ENCODE measurements at places on chromosomes 12 and 14. TPM values are rescaled to one million over a fixed set of nuclear protein-coding genes. Genes with fewer than 3 reads are reported as not detected.

DNA sequence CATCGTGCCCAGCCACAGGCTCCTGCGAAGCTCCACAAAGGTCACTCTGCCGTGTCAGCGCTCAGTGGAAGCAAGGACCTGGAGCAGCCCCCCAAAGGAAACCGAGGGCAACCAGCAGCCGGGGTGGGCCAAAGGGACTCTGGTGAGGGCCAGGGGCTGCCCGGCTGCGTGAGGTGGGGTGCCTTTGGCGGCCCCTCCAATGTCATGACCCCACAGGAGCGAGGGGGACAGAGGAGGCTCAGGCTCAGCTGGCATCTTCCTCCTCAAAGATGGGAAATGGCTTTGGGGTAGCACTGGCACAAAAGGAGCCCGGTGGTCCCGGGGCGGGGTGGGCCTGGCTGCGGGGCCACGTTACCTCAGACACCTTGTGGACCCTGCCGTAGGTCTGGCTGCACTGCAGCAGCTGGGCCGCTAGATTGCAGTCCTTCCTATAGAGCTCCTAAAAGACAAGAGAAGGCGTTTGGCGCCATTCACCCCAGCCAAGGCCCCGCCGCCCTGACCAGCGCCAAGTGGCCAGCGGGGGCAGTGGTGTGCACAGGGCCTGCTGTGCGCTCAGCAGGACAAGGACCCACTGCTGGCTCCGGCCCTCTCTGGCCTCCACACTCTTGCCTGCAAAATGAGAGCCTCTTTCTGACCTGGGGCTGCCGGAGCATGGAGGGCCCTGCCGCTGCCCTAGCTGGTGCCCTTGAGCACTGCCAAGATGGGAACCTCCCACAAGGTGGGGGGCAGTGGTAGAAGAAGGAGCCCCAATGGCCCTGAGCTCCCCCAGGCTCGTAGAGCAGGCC, 46.9 kb downstream of the BEGAIN start:
- DNase-seq = no peak

SHMT2 gene
- 150 TPM for polyA plus RNA-seq

DNA sequence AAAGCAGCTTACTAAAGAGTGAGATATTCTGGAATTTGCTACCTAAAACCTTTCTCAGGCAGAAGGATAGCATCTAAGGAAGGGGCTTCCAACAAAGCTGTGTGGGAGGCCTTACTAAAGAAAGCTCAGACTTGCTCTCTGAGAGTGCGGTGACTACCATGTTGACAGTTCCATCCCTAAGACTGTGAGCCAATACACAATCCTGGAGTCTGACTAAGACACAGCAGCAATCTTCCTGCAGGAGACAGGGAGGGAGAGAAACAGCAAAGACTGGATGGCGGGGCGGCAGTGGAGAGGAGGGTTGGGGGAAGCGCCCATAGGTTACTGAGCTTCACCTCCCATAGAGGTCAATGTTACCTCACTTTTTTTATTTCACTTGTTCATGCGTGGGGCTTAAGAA, 70.9 kb downstream of the KITLG start:
- no peak for DNase-seq

DNA sequence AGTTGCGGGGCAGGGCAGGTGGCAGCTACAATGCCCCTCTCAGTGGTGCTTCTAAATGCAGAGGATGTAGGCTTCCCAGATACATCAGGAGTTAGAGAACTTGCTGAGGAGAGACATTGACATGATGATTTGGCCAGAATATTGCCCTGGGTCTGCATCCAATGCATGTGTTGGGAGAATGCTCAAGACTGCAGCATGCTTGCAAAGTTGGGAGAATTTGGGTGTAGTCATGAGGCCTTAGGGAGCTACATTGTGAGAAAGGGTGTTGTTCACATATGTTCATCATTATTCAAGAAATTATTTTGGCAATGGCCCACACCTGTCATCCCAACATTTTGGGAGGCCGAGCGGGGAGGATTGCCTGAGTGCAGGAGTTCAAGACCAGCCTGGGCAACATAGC, 149.9 kb downstream of the SAMD4A start:
- DNase-seq = no peak

DNA sequence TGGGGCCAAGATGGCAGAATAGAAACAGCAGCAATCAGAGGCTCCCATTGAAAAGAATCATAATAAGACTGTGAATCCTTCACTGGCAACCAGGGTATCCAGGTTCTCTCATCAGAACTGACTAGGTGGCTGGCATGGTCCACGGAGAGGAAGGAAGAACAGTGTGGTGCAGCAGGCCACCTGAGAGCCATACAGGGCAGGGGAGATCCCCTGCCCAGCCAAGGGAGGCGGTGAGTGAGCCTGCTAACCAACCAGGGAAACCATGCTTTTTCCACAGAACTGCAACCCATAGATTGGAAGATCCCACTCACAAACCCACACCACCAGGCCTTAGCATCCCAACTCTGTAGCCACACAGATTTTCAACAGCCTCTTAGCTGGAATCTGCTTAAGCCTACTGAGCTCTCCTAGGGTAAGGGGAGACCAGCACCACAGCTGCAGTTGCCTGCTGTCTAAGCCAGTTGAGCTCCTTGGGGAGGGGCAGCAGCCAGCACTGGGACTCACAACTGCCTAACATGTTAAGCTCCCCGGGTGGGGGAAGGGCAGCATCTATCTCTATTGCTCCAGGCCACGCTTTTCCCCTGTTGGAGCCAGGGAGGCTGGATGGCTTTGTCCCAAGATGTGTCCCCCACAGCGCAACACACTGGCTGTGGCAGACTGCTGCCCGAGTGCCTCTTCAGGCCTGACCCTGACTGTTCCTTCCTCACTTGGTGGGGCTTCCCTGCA, 342.6 kb upstream of the CCDC196 start:
- no peak for DNase-seq

TAS2R43 gene
- polyA plus RNA-seq = not detected

GRCh38 chr12:88437226-88437625, 143.0 kb downstream of the KITLG start:
- no peak for DNase-seq

KDM5A gene
- polyA plus RNA-seq = 22.5 TPM

GRCh38 chr12:117936722-117937484, 31.9 kb downstream of the KSR2 start:
- no peak for DNase-seq

- DNase-seq = no peak
These were observed 259.4 kb downstream of the PRKD1 start for GRCh38 chr14:29668201-29668600.

- no peak for DNase-seq
These were observed 48.5 kb downstream of the WDR20 start for GRCh38 chr14:102188187-102188586.

SERPINA5 gene
- polyA plus RNA-seq = 0.95 TPM

- DNase-seq = no peak
These were observed 9.0 kb upstream of the SYNE2 start for GRCh38 chr14:63843796-63844195.

DNA sequence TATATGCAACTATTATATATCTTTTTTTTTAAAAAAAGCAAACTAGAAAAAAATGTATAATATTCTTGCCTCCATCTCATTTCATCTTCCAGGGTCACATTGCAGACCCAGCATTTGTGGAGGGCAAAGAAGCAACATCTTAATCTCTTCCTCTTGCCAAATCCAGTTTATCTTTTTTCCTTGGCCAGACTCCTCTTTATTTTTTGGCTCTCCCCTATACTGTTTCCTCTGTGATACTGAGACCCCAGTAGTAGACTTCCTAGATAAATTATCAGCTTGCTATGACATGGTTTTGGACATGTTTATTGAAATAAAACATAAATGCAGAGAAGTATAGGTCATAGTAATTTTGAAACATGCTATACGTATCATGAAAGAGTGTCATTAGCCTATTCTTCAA, 303.8 kb upstream of the DDHD1 start:
- no peak for DNase-seq

DNA sequence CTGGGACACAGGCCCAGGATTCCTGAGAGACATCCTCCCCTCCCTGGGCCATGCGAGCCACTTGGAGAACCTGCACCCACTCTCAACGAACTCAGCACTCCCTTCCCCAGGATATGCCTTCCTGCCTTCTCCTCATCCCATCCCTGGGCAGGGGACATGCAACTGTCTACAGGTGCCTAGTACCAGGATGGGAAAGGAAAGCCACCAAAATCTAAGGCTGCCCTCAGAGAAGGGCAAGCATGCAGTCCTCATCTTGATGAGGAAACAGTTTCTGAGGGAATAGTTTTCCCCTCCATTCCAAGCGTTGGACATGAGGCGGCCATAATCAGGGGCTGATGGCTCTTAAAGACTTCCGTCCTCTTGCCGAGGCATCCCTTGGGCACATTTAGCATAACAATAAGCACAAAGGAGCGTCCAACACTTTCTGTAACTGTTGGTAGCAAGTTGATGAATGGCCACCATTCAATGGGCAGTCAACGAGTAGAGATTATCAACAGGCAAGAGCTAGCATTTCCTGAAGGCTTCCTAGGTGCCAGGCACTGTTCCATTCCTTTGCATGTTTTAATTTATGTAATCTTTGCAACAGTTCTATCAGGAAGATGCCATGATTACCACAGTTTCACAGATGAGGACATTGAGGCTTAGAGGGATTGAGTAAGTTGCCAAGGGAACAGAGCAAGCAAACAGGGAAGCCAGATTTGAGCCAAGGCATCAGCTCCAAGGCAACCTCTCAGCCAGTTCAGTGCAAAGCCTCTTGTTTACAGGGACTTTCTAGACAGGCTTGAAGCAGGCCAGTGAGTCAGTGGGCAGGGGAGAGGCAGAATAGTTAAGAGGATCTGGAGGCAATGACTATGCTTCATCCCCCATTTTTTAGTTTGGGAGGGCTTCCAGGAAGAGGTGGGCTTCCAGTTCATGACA, 105.1 kb downstream of the SINHCAF start:
- DNase-seq = peak; percentile 25

GRCh38 chr14:90191585-90191984, 64.8 kb upstream of the PSMC1 start:
- DNase-seq = no peak

- no peak for DNase-seq
These were observed 11.7 kb downstream of the TULP3 start for GRCh38 chr12:2902272-2902880.

TTC6 gene
- polyA plus RNA-seq = 0.41 TPM

DNA sequence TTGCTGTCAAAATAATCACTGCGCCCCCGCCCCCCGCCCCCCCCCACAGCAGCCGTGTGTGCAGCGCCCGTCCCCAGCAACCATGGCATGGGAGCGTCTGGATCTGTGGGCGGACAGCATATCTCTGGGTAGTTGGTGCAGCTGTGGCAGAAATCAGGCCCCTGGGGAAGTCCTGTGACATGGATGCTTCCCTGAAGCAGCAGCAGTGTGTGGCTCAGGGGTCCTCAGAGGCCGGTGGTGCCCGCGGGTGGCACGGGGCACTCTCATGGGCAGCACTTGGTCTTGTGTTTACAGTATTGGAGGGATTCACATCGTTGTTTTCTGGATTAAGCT, 19.2 kb downstream of the XRCC3 start:
- DNase-seq = no peak

MORN3 gene
- 0.28 TPM for polyA plus RNA-seq

- DNase-seq = no peak
These were observed 25.2 kb downstream of the DDX51 start for GRCh38 chr12:132118876-132119275.

- no peak for DNase-seq
These were observed 65.9 kb downstream of the RERG start for GRCh38 chr12:15155271-15155670.

ZCRB1 gene
- 65.9 TPM for polyA plus RNA-seq

NINJ2 gene
- 0.70 TPM for polyA plus RNA-seq

DNA sequence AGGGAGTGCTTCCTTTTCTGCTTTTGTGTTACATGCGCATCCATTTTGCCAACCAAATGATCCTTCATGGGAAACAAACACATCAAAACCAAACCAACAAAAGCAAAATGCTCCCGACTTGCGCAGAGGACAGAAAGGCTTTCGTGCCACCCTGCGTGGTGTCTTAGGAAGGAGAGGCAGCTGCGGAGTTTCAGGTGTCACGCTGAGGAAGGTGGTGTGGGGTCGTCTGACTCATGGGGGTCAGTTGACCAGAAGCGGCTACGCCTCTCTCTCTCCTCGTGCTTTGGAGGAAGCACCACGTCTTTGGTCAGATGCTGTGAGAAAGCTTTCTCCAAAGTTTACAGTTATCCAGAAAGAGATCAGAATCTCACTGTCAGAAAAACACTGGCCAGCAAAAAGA, 7.9 kb downstream of the EMP1 start:
- no peak for DNase-seq

DNA sequence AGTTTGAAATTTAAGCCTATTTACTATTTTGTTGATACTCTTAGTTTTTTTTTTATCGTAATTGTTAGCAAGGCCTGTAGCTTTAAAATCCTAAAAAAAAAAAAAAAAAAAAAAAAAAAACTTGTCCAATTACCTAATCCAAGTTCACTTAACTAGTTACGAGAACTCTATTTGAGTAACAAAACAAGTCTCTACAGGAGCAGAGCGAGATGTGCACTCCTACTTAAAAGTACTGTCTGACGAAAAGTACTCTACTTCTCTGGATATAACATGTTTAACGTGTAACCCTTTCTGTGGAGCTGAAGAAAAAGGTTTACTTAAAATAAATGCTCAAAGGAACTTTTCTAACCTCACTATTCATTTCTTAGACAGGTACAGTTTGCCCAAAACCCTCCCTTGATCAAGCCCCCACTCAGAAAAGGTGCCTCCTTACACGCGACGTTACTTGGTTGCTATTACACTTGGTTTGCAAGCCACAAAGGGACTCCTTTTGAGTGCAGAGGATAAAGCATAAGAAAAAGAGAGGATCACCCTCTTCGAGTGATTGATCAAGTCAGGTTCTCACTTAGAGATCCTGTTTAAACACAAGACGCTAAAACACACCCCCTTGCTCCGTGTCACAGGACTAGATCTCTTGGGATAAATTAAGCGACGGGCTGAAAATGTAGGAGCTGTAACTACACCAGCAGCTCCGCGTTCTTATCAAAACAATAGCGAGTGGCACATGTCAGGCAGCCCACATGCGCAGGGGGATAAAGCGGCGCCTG, 2.2 kb downstream of the BAZ1A start:
- DNase-seq = peak; percentile 46

- DNase-seq = no peak
These were observed 122.6 kb downstream of the CALM1 start for GRCh38 chr14:90519262-90519920.

DNA sequence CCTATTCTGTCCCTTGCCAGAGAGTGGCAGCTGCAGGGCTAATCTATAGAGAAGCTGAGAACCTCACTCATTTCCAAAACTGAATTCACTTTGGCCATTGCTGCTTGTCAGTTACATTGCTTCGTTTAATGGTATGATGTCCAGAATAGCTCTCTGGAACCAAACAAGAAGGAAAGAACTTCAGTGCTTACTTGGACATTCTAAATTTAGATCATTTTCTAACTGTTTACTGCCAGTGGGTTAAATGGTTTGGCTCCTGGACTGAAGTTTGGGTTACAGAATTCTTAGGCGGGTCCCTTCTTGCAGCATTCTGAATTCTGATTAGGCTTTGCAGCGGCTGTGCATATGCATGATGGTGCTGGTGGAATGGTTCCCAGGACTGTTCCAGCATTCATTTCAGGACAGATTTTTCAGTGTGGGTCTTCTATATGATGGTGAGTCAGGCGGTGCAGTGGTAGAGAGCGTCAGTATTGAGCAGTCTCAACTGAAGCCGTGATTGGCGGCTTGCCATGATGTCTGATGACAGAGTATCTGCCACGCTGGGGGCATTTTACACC, 148.7 kb downstream of the DYRK2 start:
- no peak for DNase-seq

- peak; percentile 86 for DNase-seq
These were observed 911 bp upstream of the SCNN1A start for GRCh38 chr12:6376079-6376869.

GRCh38 chr12:53743266-53744129, 8.3 kb downstream of the CISTR start:
- DNase-seq = peak; percentile 60
